Suppressor macrophage treated with lipopolysaccharide for 1 hour (primary cell): ENCODE measurements at places on chromosomes 2 and 18.

- DNase-seq: no peak
These were observed 9.1 kb upstream of the CAB39 start for GRCh38 chr2:230703514-230703913.

- DNase-seq: no peak
These were observed 1615.8 kb upstream of the TMEFF2 start for GRCh38 chr2:193810533-193810932.

- DNase-seq: peak; percentile 39
These were observed 137.1 kb downstream of the ZEB2 start for GRCh38 chr2:144382849-144383248.

DNA sequence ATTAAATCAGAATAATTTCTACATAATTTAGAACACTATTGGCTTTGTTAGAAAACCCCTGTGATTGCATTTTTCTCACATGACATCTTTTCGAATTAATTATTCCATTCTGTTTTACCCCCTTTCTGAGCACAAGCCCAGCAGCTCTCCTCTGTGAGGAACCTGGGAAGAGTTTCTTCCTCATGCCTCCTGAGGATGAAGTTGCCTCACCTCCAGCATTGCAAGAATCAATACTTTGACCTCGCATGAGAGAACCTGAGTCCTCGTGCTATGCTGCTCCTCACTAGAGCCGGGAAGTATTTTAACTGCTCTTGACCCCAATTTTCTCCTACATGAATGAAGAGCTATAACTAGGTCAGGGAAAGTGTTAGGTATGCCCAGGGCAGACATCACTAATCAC, 77.1 kb upstream of the RAPH1 start:
- no peak for DNase-seq

DNA sequence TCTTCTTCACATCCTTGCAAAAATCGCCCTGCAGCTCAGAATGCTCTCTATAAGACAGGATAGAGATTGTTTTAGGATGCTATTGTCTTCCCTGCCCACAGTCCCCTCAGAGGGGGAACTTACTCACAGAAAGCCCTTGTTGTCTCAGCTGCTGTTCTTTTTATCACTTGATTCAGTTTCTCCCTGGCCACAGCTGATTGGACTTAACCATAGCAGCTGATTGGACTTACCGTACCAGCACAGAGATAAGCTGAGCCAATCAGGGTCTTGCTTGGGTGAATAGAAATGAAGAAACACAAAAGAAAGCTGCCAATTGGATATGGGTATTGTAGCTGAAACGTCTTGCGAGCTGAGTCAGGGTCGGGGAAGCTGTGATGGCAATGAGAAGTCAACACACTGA, 194.2 kb upstream of the MEX3C start:
- no peak for DNase-seq

- no peak for DNase-seq
These were observed 230.5 kb downstream of the PMAIP1 start for GRCh38 chr18:60130284-60130683.

GRCh38 chr2:1728821-1729220, 15.5 kb downstream of the PXDN start:
- DNase-seq: no peak

DNA sequence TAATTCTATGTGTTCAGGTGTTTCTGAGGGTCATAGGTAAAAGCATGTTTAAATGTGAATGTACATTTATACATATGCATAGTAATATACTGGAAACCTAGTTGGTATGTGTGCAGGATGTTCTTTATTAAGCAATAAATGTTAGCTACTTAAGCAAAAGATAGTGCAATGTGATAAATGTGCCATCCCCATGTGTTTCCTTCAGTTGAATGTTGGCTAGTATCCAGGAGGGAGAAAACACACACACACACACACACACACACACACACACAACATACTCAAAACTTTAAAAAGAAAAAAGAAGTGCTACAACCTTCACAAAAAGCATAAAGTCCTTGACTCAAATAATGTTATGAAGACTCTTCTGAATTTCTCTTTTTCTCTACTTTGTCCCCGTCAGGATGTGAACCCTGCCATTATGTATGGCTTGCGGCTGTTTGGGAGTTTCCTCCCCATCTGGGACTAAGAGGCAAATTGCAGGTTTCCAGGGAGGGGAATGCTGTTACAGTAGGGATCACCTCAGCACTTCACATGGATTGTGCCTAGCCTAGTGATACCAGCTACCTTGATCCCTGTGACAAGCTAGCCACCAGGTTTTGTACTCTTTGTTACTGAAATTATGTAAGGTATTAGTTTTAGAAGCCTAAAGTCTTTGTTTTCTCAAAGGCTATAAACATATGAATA, 82.6 kb downstream of the IKZF2 start:
- no peak for DNase-seq

- DNase-seq: no peak
These were observed 88.9 kb upstream of the CRIM1 start for GRCh38 chr2:36266536-36267121.

GRCh38 chr2:70094978-70095719, 7.9 kb downstream of the PCBP1 start:
- peak; percentile 95 for DNase-seq

DNA sequence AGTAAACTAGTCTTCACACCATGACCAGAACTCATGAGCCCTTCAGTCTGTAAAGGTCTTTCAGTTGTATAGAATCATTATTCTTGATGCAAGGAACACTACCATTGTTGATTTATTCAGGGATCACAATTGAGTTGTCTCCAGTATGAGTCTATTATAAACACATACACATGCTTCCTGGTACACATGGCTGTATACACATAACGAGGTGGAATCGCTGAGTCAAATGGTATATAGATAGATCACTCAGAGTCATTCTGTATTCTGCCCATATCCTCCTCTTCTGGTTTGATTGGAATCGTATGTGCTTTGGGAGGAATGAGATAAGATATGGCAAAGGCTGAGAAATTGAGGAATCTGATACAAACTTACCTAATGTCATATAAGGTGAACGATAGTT, 216.0 kb downstream of the UBE2E3 start:
- no peak for DNase-seq

DNA sequence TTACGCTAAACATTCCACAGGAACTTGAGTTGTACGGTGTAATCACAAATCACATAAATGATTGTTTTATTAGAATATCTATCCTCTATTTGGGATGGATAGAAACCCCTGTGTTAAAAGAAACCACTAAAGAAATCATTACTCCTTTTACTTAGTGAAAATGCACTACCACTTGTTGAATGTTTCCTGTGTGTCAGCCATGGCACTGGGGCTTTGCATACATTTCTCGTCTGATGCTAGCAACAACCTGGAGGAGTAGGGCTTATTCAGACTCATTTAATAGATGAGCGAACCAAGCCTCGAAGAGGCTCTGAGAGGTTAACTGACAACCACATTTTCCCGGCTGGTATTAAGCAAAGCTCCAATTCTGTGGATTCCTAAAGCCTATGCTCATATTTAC, 60.5 kb upstream of the PELI1 start:
- DNase-seq: no peak

DNA sequence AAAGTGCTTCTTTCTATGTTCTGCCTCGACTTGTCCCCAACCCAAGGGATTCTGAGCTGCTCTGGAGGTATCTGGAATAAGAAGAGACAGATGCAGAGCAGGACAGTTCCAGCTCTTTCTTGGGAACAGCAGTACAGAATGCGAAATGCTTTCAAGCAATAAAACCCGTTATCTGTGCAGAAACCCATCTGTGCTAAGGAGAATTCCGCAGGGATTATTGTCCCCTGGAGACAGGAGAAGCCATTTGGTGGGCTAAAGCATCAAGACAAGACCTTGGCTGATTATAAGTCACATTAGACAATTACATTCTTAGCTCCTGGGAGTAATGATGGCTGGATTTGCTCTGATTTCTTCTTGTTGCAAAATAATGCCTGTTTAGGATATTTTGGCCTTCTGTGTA, 185.4 kb upstream of the GLI2 start:
- no peak for DNase-seq

- DNase-seq: no peak
These were observed 91.7 kb upstream of the TRIB2 start for GRCh38 chr2:12624905-12625598.

- DNase-seq: no peak
These were observed 4.3 kb downstream of the THAP4 start for GRCh38 chr2:241632478-241633325.
